ENCODE measurements at places on chromosomes 2 and 18. TPM values are rescaled to one million over a fixed set of nuclear protein-coding genes. Genes with fewer than 3 reads are reported as not detected.

Gene TRAPPC12
- 256 TPM for polyA plus RNA-seq

Gene RAPGEF4
- 1.2 TPM for polyA plus RNA-seq

DNA sequence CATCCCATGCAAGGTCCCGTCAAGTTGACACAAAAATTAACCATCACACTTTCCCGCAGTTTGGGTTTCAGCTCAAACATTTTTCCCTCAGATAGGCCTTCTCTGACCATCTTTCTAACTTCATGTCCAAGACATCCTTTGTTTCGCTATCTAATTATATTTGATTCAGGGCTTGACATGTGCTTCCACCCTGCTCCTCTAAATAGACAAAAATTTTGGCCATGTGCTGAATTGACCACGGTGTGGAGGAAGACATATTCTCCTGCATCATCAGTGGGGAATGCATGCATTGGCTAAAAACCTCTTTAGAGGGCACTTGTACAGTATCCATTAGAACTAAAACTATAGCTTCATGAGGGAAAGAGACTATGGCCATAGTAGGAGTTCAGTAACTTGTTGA lies 81.2 kb downstream of the PLCL1 start:
- DNase-seq: no peak

Gene SP9
- not detected for polyA plus RNA-seq

- DNase-seq: no peak
These were observed 118.6 kb upstream of the PELI1 start for GRCh38 chr2:64262816-64263215.

Gene ALPG
- polyA plus RNA-seq: not detected

DNA sequence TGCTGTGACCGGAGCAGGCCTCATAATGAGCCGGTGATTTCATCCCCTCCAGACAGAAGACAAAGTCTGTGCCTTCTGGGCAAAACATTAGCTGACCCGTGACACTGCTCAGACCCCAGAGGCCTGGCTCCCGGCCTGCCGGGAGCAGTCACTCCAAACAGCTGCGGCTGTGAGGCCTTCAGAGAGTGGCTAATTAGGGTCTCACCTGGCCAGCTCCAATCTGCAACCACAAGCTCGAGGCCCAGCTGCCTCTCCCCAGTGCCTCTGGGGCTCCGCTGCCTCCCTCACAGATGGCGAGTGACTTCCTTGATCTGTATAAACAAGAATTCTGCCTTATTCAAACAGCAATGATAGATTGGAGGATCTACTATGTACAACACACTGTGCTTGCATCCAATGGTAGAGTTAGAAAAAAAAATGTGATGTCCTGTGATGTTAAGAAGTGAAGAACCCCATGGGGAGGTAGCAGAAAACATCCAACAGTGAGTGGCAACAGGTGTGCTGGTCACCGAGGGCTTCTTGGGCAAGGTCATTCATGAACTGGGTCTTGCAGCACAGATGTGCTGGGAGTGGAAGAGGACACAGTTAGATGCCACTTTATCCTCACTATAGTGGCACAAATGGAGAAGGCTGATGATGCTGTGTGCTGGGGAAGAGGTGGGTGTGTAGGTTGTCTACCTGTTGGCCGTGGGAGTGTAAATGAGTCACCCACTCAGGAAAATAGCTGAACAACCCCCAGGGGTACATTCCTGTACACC lies 98.2 kb upstream of the ASAP2 start:
- no peak for DNase-seq

Gene UGT1A8
- not detected for polyA plus RNA-seq

Data from heart right ventricle (tissue), 16 donors.